ENCODE measurements at places on chromosomes 12 and 14.

DNA sequence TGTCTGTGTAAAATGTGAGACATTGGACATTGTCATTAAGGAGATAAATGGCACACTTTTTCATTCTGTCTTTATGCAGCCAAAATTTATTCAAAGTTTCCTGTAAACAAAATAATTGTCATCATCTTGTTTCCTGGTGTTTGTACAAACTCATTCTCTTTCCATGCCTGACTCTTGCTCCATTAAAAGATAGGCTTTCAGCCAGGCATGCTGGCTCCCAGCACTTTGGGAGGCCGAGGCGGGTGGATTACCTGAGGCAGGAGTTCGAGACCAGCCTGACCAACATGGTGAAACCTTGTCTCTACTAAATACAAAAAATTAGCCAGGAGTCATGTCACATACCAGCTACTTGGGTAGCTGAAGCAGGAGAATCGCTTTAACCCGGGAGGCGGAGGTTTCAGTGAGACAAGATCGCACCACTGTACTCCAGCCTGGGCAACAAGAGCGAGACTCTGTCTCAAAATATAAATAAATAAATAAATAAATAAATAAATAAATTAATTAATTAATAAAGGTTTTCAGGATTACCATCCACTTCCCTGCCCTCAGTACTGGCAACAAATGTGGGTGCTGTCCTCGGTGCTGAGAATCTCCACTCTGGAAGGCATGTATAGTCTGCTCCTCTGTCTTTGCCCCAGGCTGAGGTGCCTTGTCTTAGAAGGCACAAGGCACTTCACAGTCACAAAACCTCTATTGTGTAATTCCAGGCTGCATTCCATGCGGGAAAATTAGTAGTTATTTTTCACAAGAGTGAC is 83.2 kb downstream of the PAH start:
- DNase-seq = no peak

DNA sequence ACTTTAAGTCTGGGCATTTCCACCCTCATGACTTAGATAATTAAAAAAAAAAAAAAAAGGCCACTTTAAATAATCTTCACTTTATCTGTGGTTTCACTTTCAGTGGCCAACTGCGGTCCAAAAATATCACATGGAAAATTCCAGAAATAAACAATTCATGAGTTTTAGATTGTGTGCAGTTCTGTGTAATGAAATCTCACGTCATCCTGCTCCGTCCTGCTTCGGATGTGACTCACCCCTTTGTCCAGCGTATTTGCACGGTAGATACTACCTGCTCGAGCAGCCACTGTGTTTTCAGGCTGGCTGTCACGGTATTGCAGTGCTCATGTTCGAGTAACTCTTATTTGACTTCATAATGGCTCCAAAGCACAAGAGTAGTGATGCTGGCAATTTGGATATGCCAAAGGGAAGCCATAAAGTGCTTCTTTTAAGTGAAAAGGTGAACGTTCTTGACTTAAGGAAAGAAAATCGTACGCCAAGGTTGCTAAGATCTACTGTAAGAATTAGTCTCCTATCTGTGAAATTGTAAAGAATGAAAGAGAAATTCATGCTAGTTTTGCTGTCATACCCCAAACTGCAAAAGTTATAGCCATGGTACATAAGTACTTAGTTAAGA is 2.4 kb downstream of the E2F7 start:
- DNase-seq = peak; percentile 46

- DNase-seq = no peak
These were observed 161.6 kb downstream of the SLC41A2 start for GRCh38 chr12:104796475-104796862.

GRCh38 chr12:89817501-89818226 is 109.0 kb upstream of the ATP2B1 start:
- DNase-seq = no peak

GRCh38 chr12:56165369-56165768 is 7.2 kb downstream of the MYL6 start:
- DNase-seq = no peak

All from GM10248 (cell line).